ENCODE measurements at places on chromosomes 2 and 18.

DNA sequence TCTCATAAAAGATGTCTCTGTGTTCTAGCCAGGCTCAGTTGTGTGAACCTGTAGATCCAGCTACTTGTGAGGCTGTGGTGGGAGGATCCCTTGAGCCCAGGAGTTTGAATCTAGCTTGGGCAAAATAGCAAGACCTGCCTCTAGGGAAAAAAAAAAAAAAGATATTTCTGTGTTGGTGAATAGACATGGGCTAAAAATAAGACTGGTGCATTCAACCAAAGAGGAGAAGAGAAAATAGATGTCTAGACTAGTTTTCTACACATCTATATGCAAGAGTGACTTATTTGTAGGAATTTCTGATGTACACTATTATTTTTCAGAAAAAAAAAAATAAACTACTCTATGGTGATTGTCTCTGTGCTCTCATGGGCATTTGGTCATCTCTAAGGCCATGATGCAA is 555.1 kb downstream of the BCL11A start:
- DNase-seq: no peak

DNA sequence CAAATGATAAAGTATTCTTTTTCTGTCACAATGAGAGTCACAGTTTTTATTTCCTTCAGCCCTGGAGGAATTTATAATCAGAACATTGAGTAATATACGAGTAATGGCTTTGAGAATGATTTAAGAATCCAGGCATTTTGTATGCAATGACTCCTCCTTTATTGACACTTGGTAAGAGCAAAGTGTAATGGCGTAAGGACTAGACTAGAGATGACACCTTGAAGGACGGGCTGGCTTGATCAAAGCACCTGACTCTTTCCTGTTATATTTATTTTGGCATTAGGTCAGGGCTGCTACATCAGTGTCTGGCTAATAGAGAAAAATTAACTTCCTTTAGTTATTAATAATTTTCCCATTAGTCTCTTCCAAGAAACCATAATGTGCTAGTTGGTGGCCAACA is 482.4 kb upstream of the GCFC2 start:
- DNase-seq: no peak

GRCh38 chr18:51999351-51999750 is 340.6 kb upstream of the DCC start:
- no peak for DNase-seq

GRCh38 chr2:28640260-28640907 is 111.2 kb upstream of the PPP1CB start:
- DNase-seq: no peak

GRCh38 chr2:43318791-43319190 is 92.4 kb upstream of the ZFP36L2 start:
- DNase-seq: no peak

GRCh38 chr2:10385501-10385900 is 62.6 kb downstream of the ODC1 start:
- DNase-seq: no peak

All from stimulated activated naive CD4-positive, alpha-beta T cell (primary cell).